Thoracic aorta (tissue), 2 donors: ENCODE measurements at places on chromosomes 16 and 17.
A peak's percentile ranks its signal among the peaks of the same experiment; 100 is the strongest.

DNA sequence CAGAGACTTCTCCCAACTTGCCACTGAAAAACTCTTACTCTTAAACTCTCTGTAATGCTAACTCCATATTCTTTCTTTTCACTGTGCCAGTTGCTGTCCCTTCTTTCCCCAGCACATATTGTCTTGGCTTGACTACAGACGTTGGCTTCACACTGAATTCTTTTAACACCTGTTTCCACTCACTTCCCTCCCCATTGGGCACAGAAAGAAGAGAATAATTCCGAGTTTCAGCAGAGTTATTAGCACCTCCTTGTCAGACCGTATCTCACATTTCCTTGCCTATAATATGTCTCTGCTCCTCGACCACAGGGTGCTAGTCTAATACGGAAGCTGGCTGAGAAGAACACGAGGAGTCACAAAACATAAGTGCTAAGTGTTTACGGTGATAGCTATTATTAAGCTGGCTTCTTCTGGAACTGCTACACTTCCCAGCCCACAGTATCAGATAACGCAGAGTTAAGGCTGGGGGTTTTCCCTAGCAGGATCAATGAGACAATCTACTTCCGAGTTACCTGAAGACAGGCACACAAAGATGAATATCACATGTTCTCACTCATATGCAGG lies 188.5 kb upstream of the CDH8 start:
- H3K27me3 ChIP-seq, result no peaks in the 10 kb centered on the region
- no peak for DNase-seq
- H3K27ac ChIP-seq, result no peak overlapping the region
- no peaks in the 10 kb centered on the region for H3K4me1 ChIP-seq
- H3K4me3 ChIP-seq, result no peak overlapping the region
- no peaks in the 10 kb centered on the region for H3K36me3 ChIP-seq

DNA sequence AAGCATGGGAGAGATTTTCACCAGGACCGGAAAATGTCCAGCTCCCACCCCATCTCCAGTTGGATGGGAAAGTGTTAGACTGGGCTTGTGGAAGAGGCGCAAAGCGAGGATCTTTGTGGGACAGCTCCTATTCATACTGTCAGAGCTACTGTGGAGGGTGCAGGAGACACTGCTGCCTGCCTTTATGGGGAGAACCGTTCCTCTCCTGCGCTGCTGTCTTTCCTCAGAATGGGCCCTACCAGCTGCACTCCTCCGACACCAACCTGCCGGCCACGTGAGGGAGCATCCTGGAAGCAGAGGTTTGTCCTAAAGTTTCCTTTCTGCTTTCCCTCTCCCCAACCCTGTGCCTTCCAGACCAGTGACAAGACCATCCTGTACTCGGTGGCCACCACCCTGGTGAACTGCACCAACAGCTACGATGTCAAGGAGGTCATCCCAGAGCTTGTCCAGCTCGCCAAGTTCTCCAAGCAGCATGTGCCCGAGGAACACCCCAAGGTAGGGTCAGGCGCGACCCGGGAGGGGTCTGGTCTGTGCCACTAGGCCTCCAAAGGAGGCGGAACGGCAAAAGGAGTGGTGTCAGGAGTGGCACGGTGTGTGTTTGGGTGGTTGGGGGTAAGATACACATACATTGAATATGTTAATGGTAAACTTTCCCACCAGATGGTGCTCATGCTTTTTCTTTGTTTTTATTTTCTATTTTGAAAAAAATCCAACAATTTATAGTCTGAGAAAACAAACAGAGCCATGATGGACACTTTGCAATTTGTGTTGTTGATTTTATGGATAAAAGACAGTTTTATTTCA lies 23.0 kb downstream of the SLC35G3 start:
- H3K4me1 ChIP-seq, result no peaks in the 10 kb centered on the region
- no peak overlapping the region for H3K27ac ChIP-seq
- no peak for DNase-seq
- no peaks in the 10 kb centered on the region for H3K27me3 ChIP-seq
- H3K4me3 ChIP-seq, result no peak overlapping the region
- H3K36me3 ChIP-seq, result no peaks in the 10 kb centered on the region

DNA sequence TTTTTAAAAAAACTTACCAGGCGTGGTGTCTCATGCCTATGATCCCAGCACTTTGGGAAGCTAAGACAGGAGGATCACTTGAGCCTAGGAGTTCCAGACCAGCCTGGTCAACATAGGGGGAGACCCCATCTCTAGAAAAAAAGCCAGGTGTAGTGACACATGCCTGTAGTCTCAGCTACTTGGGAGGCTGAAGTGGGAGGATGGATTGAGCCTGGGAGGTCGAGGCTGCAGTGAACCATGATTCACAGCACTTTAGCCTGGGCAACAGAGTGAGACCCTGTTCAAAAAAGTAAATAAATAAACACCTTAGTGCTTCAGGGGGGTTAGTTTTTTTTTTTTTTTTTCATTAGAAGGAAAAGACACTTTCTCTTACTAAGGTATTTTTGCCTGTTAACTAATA lies 58.9 kb upstream of the LRRC37A3 start:
- peaks cover 21% of the 10 kb centered on the region for H3K4me1 ChIP-seq
- no peaks in the 10 kb centered on the region for H3K36me3 ChIP-seq
- H3K27me3 ChIP-seq, result no peaks in the 10 kb centered on the region
- DNase-seq, result no peak

GRCh38 chr16:70712359-70712758 lies 26.5 kb upstream of the MTSS2 start:
- no peak overlapping the region for H3K27ac ChIP-seq
- peaks cover 15% of the 10 kb centered on the region for H3K4me1 ChIP-seq
- no peaks in the 10 kb centered on the region for H3K27me3 ChIP-seq
- no peak for DNase-seq
- H3K36me3 ChIP-seq, result no peaks in the 10 kb centered on the region

GRCh38 chr16:27049117-27049516 lies 17.6 kb upstream of the C16orf82 start:
- no peaks in the 10 kb centered on the region for H3K4me1 ChIP-seq
- H3K4me3 ChIP-seq, result no peak overlapping the region
- no peaks in the 10 kb centered on the region for H3K36me3 ChIP-seq
- DNase-seq, result no peak
- H3K27me3 ChIP-seq, result no peaks in the 10 kb centered on the region

GRCh38 chr16:3830625-3831254 lies 49.8 kb downstream of the CREBBP start:
- DNase-seq, result no peak
- H3K36me3 ChIP-seq, result no peaks in the 10 kb centered on the region
- no peak overlapping the region for H3K4me3 ChIP-seq
- H3K27me3 ChIP-seq, result no peaks in the 10 kb centered on the region

DNA sequence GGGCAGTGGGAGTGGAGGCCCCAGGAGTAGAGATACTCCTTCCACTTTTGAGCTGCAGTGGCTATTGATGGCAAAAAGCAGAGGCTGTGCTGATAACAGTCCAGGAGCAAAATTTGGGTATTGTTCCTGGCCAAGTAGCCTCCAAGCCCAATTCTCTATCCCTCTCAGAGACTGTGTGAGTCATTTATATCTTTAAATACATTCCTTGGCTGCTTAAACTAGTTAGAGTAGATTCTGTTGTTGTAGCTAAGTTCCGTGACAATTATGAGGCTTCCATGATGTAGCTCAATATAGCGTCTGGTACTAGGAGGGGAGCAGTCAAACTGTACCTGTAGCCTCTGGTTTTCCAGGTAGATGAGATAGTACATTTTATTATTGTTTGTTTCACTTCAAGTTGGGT lies 19.9 kb upstream of the UBE2G1 start:
- no peaks in the 10 kb centered on the region for H3K36me3 ChIP-seq
- peaks cover 10% of the 10 kb centered on the region for H3K4me1 ChIP-seq
- H3K27me3 ChIP-seq, result no peaks in the 10 kb centered on the region
- H3K27ac ChIP-seq, result peak overlapping the region; percentile 30
- DNase-seq, result no peak

- no peak overlapping the region for H3K27ac ChIP-seq
- no peaks in the 10 kb centered on the region for H3K4me1 ChIP-seq
- H3K4me3 ChIP-seq, result no peak overlapping the region
- no peaks in the 10 kb centered on the region for H3K27me3 ChIP-seq
- DNase-seq, result no peak
- no peaks in the 10 kb centered on the region for H3K36me3 ChIP-seq
Measured at GRCh38 chr16:65681406-65681805, 559.5 kb upstream of the CDH11 start.

DNA sequence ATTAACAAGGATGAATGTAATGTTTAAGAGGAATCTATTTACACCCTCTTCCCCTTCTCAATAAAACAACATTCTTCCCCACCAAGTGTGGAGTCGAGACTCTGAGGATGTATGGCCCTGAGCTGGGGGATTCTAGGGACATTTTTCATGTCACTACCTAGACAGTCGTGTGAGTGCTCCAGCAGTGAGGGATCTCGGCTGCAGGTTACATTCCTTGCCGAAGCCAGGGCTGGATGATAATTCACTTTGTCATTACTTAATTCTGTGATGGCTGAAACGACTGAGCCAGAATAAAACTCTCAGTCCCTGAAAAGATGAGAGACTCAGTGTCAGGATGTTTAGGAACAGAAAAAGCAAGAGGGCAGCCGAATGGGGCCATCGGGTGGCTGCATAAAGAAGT lies 106.9 kb upstream of the HSBP1 start:
- H3K27me3 ChIP-seq, result no peaks in the 10 kb centered on the region
- H3K4me1 ChIP-seq, result no peaks in the 10 kb centered on the region
- H3K36me3 ChIP-seq, result no peaks in the 10 kb centered on the region
- DNase-seq, result no peak

DNA sequence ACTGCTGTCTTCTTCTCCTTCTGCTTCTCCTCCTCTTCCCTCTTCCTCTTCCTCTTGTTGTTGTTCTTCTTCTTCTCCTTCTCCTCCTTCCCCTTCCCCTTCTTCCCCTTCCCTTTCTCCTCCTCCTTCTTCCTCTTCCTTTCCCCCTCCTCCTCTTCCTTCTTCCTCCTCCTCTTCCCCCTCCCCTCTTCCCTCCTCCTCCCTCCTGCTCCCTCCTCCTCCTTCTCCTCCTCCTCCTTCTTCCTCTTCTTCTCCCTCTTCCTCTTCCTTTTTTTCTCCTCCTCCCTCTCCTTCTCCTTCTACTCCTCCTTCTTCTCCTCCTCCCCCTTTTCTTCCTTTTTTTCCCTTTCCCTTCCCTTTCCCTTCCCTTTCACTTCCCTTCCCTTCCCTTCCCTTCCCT lies 245.0 kb upstream of the IRX5 start:
- no peak overlapping the region for H3K27ac ChIP-seq
- H3K36me3 ChIP-seq, result no peaks in the 10 kb centered on the region
- no peaks in the 10 kb centered on the region for H3K27me3 ChIP-seq
- no peaks in the 10 kb centered on the region for H3K4me1 ChIP-seq

GRCh38 chr17:67503184-67503583 lies 126.1 kb downstream of the PITPNC1 start:
- H3K27me3 ChIP-seq, result no peaks in the 10 kb centered on the region
- H3K36me3 ChIP-seq, result no peaks in the 10 kb centered on the region
- DNase-seq, result no peak
- no peak overlapping the region for H3K27ac ChIP-seq

GRCh38 chr16:17461951-17462729 lies 8.6 kb downstream of the XYLT1 start:
- H3K27me3 ChIP-seq, result no peaks in the 10 kb centered on the region
- no peaks in the 10 kb centered on the region for H3K4me1 ChIP-seq
- H3K4me3 ChIP-seq, result no peak overlapping the region
- H3K27ac ChIP-seq, result no peak overlapping the region

- no peak for DNase-seq
- peaks cover 61% of the 10 kb centered on the region for H3K36me3 ChIP-seq
- no peaks in the 10 kb centered on the region for H3K4me1 ChIP-seq
- H3K4me3 ChIP-seq, result no peak overlapping the region
- H3K27ac ChIP-seq, result no peak overlapping the region
Measured at GRCh38 chr17:80327518-80327917, 66.9 kb downstream of the RNF213 start.

DNA sequence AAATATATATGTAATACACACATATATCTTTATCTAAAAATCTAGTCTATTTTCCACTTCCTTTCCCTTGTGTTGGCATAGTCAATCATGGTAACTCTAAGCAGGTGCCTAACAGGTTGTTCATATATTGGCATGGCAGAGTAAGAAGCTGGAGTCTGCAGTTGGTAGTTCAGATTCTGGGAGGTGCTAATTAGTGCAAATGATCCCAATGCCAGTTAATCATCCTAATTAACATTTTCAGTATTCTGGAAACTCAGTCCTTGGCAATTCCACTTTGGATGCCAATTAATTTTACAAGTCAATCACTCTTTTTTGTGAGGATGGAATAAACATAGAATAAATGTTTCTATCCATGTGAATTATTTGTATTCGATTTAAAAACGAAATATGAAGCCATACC lies 863.7 kb upstream of the SOX9 start:
- DNase-seq, result no peak
- H3K4me3 ChIP-seq, result no peak overlapping the region

DNA sequence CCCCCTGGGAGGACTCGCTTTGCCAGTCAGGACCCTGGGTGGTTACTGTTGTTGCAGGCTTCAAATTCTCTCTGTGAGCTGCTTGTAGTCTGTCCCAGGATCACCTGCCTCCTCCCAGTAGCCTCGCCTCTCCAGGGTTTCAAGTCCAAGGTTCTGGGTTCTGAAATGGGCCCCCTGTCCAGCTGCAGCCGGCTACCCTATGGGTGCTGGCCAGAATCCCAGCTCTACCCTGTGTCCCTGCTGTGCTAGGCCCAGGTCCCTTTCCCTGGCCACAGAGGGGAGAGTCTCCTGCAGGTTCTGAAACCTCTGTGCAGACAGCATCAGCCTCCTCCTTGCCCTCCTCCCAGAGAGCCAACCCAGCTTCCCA lies 21.4 kb downstream of the UNC13D start:
- peaks cover 61% of the 10 kb centered on the region for H3K36me3 ChIP-seq
- H3K4me1 ChIP-seq, result peaks cover 7% of the 10 kb centered on the region
- H3K4me3 ChIP-seq, result no peak overlapping the region
- no peak for DNase-seq
- H3K27me3 ChIP-seq, result no peaks in the 10 kb centered on the region
- peak overlapping the region; percentile 16 for H3K27ac ChIP-seq

DNA sequence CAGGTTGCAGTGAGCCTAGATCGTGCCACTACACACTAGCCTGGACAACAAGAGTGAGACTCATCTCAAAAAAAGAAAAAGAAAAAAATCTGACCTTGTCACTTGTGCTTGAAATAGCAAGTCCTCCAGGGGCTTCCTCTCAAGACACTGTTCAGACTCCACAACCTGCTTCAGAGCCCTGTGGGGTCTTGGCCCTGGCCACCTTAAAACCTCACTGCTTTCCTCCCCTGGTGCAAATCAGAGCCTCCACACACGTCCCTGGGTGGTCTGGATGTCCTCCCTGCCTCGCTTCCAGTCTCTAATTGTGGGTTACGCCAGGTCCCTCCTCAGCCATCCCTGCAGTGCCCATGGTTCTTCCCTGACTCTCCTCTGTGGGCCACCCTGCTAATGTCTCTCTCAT lies 4.7 kb downstream of the ACD start:
- no peak for DNase-seq
- H3K27me3 ChIP-seq, result peaks cover 6% of the 10 kb centered on the region
- no peak overlapping the region for H3K4me3 ChIP-seq
- H3K36me3 ChIP-seq, result peaks cover 15% of the 10 kb centered on the region
- H3K27ac ChIP-seq, result no peak overlapping the region
- H3K4me1 ChIP-seq, result peaks cover 19% of the 10 kb centered on the region

DNA sequence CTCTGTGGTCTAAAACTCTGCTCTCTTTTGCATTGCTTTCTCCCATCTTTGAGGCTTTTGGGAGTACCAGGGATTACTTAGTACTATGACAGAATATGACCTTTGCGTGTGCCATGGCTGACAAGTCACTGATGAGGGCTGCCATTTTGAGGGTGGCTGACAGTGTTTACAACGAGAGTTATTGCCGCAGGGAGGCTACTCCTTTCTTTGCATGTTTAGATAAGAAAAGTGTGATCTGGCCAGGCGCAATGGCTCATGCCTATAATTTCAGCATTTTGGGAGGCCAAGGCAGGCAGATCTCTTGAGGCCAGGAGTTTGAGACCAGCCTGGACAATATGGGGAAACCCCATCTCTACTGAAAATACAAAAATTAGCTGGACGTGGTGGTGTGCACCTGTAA lies 77.5 kb downstream of the GSG1L start:
- no peaks in the 10 kb centered on the region for H3K27me3 ChIP-seq
- H3K4me3 ChIP-seq, result no peak overlapping the region
- no peak overlapping the region for H3K27ac ChIP-seq
- DNase-seq, result no peak
